ENCODE measurements at places on chromosomes 1 and 21. TPM values are rescaled to one million over a fixed set of nuclear protein-coding genes. Genes with fewer than 3 reads are reported as not detected.

- peak; percentile 28 for DNase-seq
- H3K27me3 ChIP-seq: no peaks in the 10 kb centered on the region
- no peaks in the 10 kb centered on the region for H3K4me1 ChIP-seq
Observed at GRCh38 chr1:116232989-116233514, 121.9 kb downstream of the MAB21L3 start.

- no peaks in the 10 kb centered on the region for H3K4me1 ChIP-seq
- H3K4me3 ChIP-seq: no peak overlapping the region
Observed at GRCh38 chr1:205049479-205049878, 6.5 kb downstream of the CNTN2 start.

GRCh38 chr1:110059133-110059863, 11.2 kb downstream of the ALX3 start:
- no peak overlapping the region for H3K27ac ChIP-seq
- no peaks in the 10 kb centered on the region for H3K27me3 ChIP-seq
- no peak overlapping the region for H3K4me3 ChIP-seq
- H3K4me1 ChIP-seq: peaks cover 7% of the 10 kb centered on the region
- no peak for DNase-seq

- H3K27ac ChIP-seq: peak overlapping the region; percentile 73
- peak overlapping the region; percentile 77 for H3K4me3 ChIP-seq
- H3K27me3 ChIP-seq: no peaks in the 10 kb centered on the region
Observed at GRCh38 chr1:42955311-42956063, 3.2 kb downstream of the SLC2A1 start.

UCK2 gene
- 28.4 TPM for total RNA-seq

DNA sequence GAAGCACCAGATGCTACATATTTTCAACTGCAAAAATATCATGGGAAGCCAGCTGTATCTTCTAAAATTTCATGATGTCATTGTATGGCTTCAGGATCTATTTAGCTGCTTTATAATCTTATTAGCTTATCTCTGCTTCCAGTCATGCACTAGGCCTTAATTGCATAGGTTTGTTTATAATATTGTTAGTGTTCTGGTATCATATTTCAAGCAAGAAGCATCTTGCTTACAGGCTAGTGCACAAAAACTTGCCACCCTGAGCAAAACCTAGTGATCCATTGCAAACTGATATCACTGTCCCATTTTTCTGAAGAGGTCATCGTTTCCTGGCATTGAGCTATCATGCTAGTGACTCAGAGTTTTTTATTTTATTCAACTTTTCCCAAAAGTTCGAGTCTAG, 15.7 kb upstream of the NRIP1 start:
- H3K4me1 ChIP-seq: no peaks in the 10 kb centered on the region
- H3K27ac ChIP-seq: no peak overlapping the region
- DNase-seq: no peak
- H3K4me3 ChIP-seq: no peak overlapping the region
- peaks cover 3% of the 10 kb centered on the region for H3K27me3 ChIP-seq
- no peaks in the 10 kb centered on the region for H3K36me3 ChIP-seq

All from activated CD8-positive, alpha-beta T cell treated with anti-CD3 and anti-CD28 coated beads, Interleukin-2, amount 10 ng/mL, durations not matched to agents 7 days and 5 days (primary cell).